Left lobe of liver (tissue), 2 donors: ENCODE measurements at places on chromosomes 2 and 18. TPM values are rescaled to one million over a fixed set of nuclear protein-coding genes. Genes with fewer than 3 reads are reported as not detected.
A peak's percentile ranks its signal among the peaks of the same experiment; 100 is the strongest.

The OR6B2 gene
- total RNA-seq, result not detected

The IFIH1 gene
- 9.4 TPM for total RNA-seq

The C2orf15 gene
- 0.23 TPM for total RNA-seq

The TTC31 gene
- total RNA-seq, result 39.8 TPM

The CNGA3 gene
- not detected for total RNA-seq

The SPP2 gene
- 76.4 TPM for total RNA-seq

The PSTPIP2 gene
- 3.9 TPM for total RNA-seq

DNA sequence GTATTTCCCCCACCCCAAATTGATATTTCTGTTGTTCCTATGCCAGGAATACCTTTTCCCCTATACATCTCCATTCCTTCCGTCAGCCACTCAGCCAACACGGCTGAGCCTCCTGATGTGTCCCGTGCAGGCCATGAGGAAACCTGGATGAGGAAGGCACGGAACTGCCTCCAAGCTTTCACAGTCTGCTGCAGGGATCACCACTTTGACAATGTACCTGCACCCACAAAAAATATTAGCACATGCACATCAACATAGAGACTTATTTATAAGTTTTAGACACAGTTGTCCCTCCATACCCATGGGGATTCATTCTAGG is 101.4 kb upstream of the PPP1CB start:
- no peak for DNase-seq

DNA sequence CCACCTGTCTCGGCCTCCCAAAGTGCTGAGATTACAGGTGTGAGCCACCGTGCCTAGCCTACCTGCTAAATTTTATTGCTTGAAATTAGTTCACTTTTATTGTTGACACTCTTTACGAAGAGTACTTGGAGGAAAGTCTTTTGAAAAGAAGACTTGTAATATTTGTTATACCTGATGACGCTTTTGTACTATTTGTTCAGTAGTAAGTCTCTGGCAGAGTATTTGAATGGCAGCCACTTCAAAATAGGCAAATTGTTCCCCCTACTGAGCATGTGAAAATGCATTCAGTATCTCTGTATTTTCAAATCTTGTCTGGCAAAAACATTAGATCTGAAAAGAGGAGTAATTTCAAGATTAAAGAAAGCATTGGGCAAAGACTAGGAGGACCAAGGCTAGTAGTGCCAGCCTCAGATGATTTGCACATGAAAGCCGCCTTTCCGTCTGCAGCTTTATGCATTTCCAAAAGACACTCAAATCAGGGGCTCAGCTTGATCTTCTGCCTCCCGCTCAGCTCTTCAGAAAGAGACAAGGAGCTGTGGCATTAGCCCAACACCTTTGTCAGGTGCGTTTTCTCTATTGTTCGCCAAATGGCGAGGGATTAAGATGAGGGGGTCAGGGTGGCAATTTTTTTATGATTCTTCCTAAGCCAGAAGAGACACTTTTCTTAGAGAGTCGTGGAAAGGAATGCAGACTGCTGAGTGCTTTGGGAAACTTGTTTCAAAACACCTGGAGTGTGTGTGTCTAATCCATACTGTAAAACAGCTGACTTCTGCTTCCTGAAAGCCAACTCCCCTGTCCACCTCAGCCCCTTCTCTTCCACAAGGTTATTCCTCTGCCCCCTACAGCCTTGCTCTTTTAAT is 18.8 kb upstream of the FOXI3 start:
- peak; percentile 10 for DNase-seq

DNA sequence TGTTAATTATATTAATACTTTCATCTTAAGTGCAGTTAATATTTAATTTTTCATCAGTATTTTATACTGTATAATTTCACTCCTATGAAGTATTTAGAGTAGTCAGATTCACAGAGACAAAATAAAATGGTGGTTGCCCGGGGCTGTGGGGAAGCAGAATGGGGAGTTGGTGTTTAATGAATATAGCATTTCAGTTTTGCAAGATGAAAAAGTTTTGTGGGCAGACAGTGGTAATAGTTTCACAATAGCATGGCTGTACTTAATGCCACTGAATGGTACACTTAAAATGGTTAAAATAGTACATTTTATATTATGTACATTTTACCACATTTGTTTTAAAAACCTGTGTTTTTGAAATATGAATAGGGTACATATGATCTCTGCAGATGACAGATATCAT is 31.2 kb downstream of the CFAP221 start:
- DNase-seq, result no peak

DNA sequence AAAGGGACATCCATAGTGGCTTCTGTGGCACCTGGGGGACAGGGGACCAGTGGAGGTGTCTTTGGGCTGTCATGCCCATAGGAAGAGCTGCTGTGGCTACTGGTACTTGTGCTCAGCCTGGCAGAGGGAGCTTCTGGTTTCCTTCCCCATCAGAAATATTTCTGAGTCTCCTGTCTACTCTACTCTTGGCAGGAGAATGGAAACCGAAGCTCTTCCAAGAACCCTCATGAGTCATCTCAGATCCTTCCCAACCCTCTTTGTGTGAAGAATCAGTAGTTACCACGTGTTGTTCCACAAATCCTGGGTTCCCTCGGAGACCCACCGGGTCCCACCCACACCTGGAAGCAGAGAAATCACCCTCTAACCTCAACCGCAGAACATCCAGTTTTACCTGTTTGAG is 234.9 kb downstream of the FHOD3 start:
- no peak for DNase-seq
